Astrocyte of the cerebellum (primary cell): ENCODE measurements at places on chromosomes 2 and 18.

DNA sequence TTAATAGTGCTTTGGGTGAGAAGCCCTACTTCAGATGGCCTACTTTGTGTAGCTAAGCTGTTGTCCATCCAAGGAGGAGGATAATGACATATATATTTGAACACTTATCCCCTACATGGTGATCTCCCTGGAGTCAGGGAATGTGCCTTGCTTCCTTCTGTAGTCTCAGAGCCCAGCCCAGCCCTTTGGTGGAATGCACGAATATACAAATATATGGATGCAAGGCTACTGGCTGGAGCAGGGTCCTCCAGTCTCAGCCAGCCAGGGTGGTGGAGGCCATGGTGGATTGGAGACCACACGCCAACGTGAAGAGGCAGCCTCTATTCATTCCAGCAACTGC, 150.6 kb upstream of the RIOK3 start:
- no peak for DNase-seq

GRCh38 chr2:68190991-68191731, 33.5 kb downstream of the PNO1 start:
- DNase-seq = peak; percentile 36

DNA sequence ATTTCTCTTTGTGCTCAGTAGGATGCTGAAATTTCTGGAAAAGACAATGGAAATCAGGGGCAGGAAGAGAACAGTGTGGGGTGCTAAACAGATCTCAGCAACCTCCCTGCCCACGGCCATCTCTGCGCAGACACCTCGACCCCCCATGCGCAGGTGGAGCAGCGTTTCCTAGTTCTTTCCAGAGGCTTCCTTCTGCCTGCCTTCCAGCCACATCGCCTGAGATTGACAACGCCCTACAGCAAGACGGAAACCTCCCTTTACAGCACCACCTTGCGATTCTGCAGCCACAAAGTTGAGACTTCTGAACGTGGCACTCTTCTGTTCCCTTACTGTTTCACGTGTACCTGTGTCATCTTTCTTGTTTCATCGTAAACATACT, 31.4 kb upstream of the CASP8 start:
- DNase-seq = no peak

GRCh38 chr2:31580321-31581117, at the start of gene SRD5A2:
SRD5A2 (minus strand) TSS chr2:31580938; CDS start chr2:31580900, 38 bp downstream.
- DNase-seq = no peak
